ENCODE measurements at places on chromosomes 12 and 14.

DNA sequence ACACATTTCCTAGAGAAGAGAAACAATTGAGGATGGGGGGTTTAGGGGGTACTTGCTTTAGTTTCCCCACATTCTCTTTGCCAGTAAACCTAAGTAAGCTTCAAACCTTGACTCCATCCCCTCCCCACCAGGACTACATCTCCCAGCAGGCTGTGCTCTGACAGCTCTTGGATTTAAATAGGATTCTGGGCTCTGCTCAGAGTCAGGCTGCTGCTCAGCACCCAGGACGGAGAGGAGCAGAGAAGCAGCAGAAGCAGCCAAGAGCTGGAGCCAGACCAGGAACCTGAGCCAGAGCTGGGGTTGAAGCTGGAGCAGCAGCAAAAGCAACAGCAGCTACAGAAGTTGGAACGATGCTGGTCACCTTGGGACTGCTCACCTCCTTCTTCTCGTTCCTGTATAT is 20.6 kb downstream of the RDH12 start:
- peak; percentile 10 for DNase-seq

DNA sequence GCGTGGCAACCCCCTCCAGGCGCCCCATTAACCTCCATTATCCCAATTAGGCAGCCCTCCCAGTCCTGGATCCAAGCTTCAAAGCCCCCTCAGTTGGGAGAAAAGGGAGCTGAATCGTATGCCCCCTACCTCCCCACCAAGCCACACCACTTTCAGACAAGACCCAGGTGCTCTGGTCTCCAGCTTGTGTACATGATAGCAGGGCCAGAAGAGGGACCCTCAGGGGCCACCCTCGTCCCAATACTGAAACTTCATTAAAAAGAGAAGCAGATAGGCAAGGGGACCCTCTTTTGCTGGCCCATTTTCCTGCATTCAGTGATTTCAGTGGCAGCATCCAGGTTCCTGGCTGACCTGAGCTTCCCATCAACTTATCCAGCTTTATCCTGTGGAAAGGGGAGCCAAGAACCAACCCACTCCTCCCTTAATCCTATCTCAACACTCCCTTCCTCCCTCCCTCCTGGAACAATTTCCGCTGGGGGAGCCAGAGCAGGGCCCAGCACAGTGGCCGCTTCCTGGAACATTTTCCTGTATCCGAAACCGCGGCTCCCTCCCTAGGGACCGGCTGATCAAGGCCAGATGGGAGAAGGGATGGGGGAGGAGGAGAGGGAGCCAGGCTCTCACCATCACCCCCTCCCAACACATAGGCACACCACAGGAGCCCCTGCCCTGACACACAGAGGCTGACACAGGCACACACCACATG is 9.5 kb upstream of the SP7 start:
- peak; percentile 86 for DNase-seq

DNA sequence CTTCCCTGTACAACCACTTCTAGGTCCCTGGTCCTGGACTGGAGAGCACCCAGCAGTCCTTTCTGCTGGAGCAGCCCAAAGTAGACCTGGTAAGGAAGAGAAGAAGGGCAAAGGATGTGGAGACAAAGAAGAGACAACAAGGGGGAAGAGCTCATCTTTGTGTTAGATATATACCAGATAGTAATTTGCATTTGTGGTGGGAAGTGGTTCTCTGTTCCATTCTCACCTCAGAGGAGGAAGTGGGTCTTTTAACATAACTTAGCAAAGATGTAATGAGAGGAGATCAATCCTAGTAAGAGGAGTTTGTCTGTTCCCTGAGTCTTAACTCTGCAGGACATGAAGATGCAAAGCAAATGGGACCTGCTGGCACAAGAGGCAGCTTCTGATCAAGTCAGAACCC is 8.0 kb downstream of the CCDC198 start:
- DNase-seq: no peak

- peak; percentile 93 for DNase-seq
Observed at GRCh38 chr12:114306646-114307045, 99.3 kb downstream of the TBX5 start.

GRCh38 chr14:104600805-104601204 is 3.8 kb downstream of the TMEM179 start:
- DNase-seq: no peak

DNA sequence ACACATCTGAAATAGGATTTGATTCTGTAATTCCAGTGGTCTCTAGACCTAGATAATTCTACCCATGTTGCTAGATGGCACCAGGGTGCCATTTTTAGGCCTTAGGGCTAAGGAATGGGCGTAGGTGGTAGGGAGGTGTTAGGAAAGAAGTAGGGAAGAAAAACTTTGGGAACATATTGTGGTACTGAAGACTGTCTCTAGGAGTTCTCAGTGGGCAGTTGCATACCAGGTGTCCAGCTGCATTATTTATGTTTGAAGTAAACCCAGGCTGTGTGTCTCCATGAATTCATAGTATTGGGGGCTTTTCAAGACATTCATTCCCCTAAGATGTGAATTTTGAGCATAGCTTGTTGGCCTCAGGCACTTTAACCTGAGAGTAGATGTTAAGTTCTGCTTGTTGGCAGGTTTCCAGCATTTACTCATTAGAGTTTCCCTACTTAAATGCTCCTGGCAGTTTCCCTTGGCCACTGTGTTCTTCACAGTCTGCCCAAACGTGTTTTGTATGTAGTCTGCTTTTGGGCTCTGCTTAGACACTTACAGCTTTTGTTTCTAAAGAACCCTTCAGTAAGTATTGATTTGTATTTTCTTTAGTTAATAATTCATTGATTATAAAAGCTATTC is 31.5 kb upstream of the CCT2 start:
- peak; percentile 63 for DNase-seq

GRCh38 chr12:101648195-101648594 is 49.2 kb upstream of the CHPT1 start:
- DNase-seq: no peak

- DNase-seq: peak; percentile 23
Observed at GRCh38 chr14:62143245-62143644, 381.0 kb downstream of the SNAPC1 start.

DNA sequence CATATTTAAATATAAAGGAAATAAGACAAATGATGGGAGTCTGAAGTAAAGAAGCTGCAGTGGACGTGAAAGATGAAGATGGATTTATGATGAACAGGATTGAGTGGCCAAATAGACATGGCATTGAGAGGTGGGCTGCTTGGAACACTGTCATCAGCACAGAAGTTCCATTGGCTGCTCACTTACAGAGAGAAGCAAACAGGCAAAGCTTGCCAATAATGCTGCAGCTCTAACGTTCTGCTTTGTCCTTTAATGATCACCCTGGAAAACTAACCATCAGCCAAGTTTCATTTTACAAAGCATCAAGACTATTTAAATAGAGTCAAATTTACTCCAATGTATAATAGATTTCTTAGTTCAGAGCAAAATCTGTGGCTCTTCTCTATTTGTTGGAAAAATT is 721.4 kb downstream of the TMTC2 start:
- DNase-seq: no peak

GRCh38 chr12:12734561-12735071 is 17.4 kb downstream of the CDKN1B start:
- peak; percentile 82 for DNase-seq

DNA sequence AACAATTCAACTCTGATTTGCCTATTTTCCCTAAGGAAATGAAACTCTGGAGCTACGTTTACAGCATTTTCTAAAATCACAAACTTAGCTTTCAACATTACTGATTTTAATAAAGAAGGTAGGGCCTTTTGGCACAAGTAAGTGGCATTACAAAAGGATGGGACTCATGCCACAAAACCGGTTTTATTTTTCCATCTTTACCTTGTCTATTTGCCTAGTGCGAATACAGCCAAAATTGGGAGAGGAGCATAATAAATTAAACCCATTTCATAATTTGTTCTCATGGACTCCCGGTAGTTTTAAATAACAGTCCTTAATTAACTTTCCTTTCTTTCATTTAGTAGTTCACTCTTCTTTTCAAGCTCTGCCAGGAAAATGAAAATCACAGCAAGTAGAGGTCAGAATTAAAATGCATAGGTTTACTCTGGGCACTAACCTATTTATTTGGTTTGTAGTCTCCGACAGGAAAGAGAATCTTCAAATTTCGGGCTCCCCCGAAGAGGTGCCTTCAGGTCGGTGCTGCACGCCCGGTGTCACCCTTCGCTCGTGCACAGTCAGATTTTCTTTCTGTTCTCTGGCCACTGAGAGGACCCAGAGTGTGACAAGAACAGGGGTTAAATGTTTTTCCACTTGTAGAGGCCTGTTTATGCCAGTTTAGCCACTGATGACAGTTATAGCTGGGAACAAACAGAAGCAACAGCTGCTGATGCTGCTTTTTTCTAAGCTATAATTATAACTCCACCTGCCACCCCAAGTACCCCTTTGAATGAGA is at the start of gene BEST3:
TSS of gene BEST3 (minus strand) at position 535 of the 772 bp plus-strand sequence. CDS start 1,505 bp downstream, outside the sequence.
- DNase-seq: no peak

GRCh38 chr12:129331356-129332085 is 478.2 kb downstream of the GLT1D1 start:
- DNase-seq: no peak

- DNase-seq: peak; percentile 64
Observed at GRCh38 chr14:33950320-33951182, at the start of gene EGLN3. TSS of gene EGLN3 (minus strand) at chr14:33951074. CDS start at chr14:33950752, 322 bp downstream.

DNA sequence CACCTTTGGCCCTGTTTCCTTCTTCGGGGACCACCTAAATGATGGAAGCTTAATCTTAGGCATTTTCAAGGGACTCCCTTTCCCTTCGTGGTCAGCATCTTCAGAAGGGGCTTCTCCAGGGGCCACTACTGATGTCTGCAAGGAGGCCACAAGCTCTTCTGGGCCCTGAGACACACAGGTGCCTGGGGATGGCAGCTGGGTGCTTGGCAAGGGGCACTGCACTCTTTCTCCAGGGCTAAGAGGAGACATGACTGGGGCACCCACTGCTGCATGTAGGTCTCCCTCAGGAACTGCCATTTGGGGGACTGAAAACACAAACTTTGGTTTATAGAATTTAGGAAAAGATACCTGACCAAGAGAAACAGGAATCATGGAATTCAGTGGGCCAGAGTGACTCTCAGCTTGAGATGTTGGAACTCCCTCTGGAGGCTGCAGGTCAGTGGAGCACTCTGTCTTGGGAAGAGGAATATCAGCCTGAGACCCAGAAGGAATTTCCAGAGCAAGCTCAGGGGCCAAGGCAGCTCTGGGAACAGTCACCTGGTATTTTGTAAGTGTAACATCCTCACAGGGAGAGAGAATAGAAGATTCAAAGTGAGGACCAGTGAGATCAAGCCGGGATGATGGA is 16.0 kb downstream of the PLD4 start:
- no peak for DNase-seq

DNA sequence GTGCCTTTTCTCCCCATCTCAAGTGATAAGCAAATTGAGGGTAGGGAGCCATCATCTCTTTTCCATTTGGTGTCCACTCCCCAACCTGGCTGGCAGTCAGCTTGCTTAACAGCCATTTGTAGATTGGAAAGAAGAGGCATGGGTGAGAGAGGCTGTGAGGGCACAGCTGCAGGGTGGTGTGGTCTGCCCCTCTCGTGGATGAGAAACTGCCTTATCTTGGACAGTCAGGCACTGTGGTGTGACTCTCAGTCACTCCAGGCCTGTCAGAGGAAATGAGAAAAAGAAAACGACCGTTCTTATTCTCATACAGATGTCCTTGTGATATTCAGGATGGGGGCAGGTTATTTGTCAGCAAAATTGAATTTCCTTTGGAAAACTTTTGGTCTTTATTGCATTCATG is 65.1 kb upstream of the SRSF5 start:
- DNase-seq: no peak

GRCh38 chr12:71195338-71195896 is 37.6 kb upstream of the TSPAN8 start:
- DNase-seq: no peak

GRCh38 chr12:5123921-5124320 is 80.2 kb downstream of the KCNA5 start:
- DNase-seq: peak; percentile 53

- DNase-seq: peak; percentile 54
Observed at GRCh38 chr12:20220339-20220738, 148.0 kb upstream of the PDE3A start.

- peak; percentile 91 for DNase-seq
Observed at GRCh38 chr12:42705863-42706262, 116.3 kb upstream of the PRICKLE1 start.

DNA sequence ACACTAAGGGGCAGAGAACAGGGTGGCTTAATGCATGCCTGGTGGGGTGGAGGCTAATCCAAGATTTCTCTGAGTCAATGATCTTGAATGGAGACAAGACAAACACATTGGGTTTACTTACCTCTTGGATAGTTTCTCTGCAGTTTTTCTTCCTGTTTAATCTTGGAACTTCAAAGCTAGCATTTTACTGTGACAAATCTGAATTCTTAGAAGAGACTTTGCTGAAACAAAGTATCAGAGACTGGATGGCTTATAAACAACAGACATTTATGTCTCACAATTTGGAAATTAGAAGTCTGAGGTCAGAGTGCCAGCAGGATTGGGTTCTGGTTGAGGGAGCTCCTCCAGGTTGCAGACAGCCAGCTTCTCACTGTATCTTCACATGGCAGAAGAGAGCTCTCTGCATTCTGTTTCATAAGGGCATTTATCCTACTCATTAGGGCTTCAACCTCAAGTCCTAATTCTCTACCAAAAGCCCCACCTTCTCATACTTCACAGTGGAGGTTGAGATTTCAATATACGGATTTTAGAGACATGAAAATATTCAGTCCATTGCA is 921.8 kb downstream of the VRK1 start:
- no peak for DNase-seq

GRCh38 chr12:58364389-58365086 is 423.2 kb downstream of the ATP23 start:
- DNase-seq: peak; percentile 100

- DNase-seq: no peak
Observed at GRCh38 chr12:91419809-91420208, 237.2 kb upstream of the DCN start.

DNA sequence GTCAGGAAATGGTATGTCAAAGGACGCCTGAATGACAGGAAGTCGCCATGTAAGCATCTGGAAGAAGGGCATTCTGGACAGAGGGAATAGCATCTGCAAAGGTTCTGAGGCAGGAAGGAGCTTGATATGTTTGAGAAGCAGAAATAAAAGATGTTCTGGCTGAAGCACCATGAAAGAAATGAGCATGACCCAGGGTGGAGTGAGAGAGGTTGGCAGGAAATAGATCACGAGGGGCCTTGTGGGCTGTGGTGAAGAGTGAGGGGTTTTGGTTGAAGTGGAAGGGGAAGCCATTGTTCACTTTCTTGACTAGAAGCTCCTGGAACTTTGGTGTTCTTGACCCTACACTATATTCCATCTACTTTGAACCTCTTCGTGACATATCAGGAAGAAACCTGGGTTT is 99.4 kb upstream of the PARP11 start:
- no peak for DNase-seq

- no peak for DNase-seq
Observed at GRCh38 chr12:76952995-76953394, 74.2 kb upstream of the CSRP2 start.

- no peak for DNase-seq
Observed at GRCh38 chr14:106605548-106606448, 1079.4 kb downstream of the TMEM121 start.

- DNase-seq: no peak
Observed at GRCh38 chr12:66051361-66051760, 79.2 kb downstream of the LLPH start.

Data from fibroblast of skin of abdomen (primary cell).